Activated CD8-positive, alpha-beta memory T cell treated with anti-CD3 and anti-CD28 coated beads for 1 hour (primary cell): ENCODE measurements at places on chromosomes 6 and 20.

DNA sequence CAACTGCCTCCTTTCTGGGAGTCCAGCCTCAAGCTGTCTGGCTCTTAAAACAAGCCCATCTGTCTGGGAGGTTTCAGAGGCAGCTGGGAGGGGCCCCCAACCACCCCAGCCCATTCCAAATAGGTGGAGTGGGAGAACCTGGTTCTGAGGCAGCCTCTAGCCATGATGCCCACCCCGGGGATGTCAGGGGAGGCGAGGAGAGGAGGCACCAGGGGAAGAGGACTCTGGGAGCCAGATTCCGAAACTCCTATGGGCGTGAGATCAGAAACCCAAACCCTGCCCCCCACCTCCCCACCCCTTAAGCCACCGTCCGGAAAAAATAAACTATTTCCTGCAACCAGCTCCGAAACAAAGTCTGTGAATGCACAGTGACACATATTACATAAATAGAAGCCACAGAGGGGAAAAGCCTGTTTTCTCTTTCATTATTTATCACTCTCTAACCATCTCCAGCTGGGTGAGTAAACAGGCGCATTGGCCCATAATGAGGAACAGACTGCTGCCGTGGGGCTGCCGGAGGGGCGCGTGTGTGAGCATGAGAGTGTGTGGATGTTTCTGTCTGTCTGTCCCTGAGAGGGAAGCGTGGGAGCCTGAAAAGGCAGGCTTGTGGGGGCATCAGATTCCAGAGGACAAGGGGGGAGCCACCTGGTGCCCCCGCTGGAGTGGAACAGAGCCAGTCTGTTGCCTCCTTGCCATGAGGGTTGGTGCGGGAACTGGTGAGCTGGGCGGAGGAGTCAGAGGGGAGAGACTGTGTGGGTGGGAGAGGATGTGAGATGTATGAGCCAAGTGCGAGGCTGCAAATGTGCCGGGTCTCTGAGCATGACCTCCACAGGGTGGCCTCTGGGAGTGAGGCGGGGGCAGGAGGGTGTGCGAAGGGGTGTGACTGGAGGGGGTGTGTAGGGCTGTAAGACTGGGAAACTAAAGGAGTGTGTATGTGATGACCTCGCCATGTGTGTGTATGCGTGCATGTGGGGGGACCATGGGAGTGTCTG is 14.3 kb upstream of the FOXP4 start:
- DNase-seq, result peak; percentile 28

DNA sequence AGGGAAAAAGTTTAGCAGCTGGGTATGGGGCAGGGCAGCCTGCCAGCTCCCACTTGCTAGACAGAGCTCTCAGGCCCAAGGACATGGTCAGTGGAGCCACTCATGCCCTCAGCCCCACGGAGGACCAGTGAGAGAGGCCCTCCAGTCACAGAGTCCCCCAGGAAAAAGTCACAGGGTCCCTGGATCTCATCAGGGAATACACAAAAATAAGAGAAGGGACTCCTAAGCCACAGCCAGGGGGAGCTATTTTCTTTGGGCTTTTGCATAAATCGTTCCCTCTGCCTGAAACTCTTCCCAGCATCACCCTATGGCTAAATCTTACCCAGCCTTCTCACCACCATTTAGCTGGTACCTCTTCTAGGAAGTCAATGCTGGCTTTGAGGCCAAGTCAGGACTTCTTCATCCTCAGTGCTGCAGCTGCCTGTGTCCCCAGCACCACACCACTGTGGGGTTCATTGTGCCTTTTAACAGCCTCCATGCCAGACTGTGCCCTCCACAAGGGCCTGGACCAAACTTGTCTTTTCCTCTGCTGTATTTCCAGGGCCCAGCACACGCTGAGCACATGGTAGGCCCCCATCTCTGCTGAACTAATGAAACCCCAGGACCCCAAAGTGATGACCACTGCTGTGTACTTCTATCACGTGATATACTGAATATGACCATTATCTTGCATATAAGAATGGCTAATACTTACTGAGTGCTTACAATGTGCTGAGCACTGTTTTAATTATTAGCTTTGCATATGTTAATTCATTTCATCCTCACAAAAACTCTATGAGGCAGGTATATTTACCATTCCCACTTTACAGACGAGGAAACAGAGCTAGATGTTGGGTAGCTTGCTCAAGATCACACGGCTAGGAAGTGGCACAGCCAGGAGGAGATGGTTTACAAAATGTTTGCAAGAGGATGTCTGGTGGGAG is 2.0 kb downstream of the ZNF335 start:
- no peak for DNase-seq

DNA sequence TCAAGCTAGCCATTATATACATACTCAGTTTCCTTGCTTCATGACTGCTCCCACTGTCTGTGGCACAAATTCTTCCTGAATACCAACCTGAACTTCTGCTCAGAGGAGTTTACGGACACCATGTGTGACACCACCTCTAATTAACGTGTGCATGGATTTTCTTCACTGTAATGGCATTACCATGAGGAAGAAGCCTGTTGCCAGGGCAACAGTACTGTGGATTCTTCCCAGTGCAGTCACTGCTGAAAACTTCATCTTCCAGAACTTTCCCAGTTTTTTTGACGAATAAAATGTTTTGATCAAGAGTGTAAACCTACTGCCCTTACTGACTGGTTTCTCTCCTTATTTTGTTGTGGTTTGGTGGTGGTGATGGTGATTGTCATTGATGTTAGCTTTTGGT is 444.3 kb upstream of the NRSN1 start:
- no peak for DNase-seq

DNA sequence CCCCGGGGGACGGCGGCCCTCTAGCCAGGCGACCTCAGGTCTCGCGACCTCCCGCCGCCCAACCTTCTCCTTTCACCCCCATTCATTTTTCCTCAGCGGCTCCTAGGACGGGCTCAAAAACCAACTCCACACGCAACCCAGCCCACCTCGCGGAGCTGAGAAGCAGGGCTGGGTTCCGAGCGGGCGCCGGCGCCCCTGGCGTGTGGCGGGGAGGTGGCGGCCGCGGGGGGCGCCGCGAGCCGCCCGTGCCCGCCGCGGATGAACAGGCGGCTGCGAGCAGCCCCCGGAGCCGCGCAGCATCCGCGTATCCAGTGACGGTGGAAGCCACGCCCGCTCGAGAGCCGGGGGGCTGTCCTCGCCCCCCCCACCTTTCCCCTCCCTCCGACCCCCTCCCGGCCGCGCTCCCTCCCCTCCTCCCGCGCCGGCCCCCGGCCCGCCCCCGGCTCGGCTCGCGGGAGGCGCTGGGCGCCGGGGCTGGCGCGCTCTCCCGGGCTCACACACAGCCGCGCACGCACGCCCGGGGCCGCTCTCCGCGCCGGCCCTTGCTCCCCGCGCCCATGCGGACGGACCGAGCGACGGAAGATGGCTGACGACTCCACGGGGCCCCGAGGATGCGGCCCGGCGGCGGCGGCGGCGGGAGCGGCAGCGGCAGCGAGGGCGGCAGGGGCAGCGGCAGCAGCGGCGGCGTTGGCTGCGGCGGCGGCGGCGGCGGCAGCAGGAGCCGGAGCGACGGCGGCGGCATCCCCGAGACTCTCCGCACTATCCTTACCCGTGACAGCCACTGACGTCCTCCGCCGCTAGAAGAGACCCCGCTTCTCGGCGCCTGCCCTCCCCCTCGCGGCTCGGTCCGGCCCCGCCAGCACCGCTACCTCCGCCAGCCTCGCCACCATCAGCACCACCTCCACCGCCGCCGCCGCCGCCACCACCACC is at the start of gene SOBP:
Gene SOBP, plus strand, starts transcription at position 482 of the 930 bp plus-strand sequence. CDS start 500 bp downstream, outside the sequence.
- DNase-seq, result peak; percentile 21

GRCh38 chr6:157196391-157196790 is 126.9 kb downstream of the TMEM242 start:
- no peak for DNase-seq

GRCh38 chr6:19356692-19357091 is 480.5 kb upstream of the ID4 start:
- no peak for DNase-seq

DNA sequence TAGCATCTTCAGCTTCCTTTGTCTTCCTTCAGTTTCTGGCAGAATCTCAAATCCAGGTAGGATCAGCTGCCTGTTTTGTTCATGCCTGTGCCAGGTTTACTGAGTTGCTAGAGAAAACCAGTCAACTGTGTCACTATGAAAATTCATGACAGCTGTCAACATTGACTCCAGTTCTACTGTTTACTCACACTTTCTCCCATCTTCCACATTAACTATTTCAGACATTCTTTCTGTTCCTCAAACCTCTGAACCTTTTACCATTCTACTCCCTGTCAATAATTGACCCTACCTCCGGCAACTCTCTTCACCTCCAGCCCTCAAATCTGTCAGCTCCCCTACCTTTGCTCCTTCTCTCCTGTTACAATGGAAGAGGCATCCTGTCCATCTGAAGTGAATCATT is 8.5 kb downstream of the ENPP4 start:
- DNase-seq, result no peak

DNA sequence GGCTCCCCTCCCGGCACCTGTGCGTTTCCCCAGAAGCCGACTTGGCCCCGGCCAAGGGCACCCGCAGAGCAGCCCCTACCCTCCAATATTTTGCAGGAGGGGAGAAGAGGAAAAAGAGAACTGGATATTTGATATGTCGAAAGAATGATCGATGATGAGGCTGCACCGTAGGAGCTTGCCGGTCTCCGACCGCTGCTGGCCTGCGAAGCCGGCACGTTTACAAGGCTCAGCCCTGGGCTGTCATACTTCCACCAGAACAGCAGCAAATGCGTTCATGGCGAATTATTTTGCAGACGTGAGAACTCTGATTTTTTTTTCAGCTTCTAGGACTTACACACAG is 296.7 kb downstream of the TFAP2C start:
- no peak for DNase-seq

DNA sequence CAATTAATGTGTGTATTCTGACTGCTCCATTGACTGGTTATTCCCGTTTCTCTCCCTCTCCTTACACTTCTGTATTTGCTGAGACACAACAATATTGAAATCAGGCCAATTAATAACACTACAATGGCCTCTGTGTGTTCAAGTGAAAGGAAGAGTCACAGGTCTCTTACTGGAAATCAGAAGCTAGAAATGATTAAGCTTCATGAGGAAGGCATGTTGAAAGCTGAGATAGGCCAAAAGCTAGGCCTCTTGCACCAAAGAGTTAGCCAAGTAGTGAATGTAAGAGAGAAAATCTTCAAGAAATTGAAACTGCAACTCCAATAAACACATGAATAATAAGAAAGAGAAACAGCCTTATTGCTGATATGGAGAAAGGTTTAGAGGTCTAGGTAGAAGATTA is 489.5 kb upstream of the CITED2 start:
- no peak for DNase-seq

GRCh38 chr6:119979862-119980261 is 630.3 kb upstream of the MAN1A1 start:
- no peak for DNase-seq

- DNase-seq, result no peak
These were observed 205.3 kb downstream of the EYA2 start for GRCh38 chr20:47099825-47100441.

- no peak for DNase-seq
These were observed 8.2 kb upstream of the BPIFB4 start for GRCh38 chr20:33071198-33071597.

DNA sequence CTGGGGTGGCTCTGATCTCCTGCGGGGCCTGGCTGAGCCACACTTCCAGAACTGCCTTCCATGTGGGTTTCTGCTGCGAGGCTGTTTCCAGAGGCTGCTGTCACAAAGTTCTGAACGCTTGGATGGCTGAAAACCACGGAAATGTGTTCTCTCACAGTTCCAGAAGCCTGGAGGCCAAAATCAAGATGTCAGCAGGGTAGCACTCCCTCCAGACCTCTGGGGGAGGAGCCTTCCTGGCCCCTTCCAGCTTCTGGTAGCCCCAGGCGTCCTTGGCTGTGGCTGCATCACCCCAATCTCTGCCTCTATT is 23.7 kb upstream of the BMP7 start:
- DNase-seq, result no peak

DNA sequence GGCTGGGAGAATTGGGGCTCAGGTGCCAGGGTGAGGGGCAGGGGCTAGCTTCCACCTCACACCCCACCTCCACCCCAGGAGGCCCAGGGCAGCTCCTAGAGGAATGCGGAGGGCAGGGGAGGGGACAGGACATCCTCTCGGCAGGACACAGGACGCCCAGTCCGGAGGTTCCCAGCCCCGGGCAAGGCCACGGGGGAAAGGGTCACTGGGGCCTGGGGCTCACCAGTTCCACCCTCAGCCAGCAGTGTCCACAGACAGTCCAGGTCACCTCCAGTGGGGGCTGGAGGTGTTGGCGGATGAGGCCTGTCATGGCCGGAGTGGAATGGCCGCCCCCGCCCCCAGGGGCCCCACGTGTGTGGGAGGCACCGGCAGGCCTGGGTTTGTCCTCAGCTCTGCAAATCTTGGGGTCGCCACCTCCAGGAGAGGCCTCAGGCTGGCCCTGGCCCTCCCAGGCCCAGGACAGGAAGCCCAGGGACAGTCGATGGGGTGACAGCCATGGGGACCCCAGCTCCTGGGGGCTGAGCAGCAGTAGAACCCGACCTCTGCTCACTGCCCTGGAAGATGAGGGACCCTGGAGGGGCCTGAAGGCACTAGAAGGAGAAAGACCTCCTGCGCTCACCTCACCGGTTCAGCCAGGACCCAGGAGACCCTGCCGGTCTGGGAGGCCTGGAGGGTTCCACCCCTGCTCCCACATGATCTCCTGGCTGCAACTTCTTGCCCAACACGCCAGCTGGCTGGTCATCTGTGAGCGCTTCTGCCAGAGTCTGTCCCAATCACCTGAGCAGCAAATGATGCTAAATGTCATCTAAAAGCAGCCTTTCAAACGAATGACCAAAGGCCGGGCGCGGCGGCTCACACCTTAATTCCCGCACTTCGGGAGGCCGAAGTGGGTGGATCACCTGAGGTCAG is 13.0 kb upstream of the ABHD16B start:
- no peak for DNase-seq

DNA sequence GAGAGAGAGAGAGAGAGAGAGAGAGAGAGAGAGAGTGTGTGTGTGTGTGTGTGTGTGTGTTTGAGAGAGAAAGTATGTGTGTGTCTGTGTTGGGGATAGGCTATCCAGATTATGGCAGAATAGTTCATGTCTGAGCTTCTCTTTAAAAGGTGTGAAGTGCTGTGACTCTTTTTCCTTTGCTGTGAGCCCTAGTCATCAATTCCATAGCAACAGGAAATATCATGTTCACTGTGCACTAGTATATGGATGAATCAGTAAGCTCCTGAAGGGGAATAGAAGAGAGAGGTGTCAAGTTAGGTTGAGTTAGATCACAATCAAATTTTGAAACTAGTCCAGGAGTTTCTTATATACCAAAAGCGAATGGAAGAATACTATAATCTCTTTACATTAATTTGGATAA is 318.7 kb downstream of the RFPL4B start:
- DNase-seq, result no peak
